ENCODE measurements at places on chromosomes 7 and 10.
A peak's percentile ranks its signal among the peaks of the same experiment; 100 is the strongest.

GRCh38 chr7:18469316-18469715, 26.2 kb upstream of the HDAC9 start:
- no peak for DNase-seq

DNA sequence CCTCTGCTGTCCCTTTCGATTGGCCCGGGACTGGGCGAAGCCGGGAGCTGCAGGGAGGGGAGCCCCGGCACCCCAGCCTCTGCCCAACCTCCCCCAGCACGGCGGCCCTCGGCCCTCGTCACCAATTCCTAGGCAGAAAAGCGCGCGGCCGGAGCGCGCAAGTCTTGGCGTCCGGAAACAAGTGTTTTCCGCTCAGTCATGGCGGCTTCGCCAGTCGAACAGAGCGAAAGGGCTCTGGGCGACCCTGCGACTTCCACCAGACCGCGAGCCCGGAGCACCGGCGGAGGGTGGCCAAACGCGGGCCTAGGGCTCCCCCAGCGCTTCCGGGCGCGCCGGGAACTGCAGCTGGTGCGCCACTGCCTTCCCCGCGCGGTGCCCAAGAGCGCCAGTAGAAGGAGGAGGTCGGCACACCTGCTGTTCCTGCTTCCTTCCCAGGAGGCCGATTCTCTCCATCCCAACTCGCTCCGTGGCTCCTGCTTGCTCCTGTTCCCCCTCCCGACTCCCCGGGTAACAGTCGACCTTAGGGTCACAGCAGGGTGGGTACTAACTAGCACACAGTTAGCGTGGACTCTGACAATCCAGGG, 729.9 kb downstream of the ZWINT start:
- DNase-seq = no peak

GRCh38 chr7:105098863-105099515, 85.0 kb downstream of the KMT2E start:
- DNase-seq = no peak

- DNase-seq = no peak
Measured at GRCh38 chr7:6612819-6613218, 2.6 kb upstream of the ZNF853 start.

- DNase-seq = no peak
Measured at GRCh38 chr10:110461530-110461929, 36.2 kb upstream of the DUSP5 start.

DNA sequence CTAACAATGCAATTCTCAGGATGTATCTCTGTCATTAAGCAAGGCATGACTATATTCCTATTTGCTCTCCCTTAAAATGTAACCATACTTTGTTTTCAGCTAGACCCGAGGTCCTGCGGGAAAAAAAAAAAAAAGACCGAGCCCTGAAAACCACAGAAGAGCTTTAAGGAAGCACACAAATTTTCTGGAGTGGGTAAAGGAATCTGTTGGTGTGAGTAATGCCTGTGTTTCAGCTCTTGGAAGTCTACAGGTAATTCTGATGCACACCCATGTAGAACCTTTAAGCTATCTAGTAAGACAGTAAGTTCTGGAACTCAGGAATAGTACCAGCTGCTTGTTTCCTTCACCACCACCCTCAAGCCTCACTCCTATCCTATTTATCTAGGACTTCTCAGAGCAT, 351.1 kb downstream of the PARD3 start:
- DNase-seq = no peak

- DNase-seq = no peak
Measured at GRCh38 chr10:89167915-89168314, 39.2 kb downstream of the CH25H start.

GRCh38 chr7:96612034-96612433, 97.6 kb downstream of the SEM1 start:
- DNase-seq = no peak

DNA sequence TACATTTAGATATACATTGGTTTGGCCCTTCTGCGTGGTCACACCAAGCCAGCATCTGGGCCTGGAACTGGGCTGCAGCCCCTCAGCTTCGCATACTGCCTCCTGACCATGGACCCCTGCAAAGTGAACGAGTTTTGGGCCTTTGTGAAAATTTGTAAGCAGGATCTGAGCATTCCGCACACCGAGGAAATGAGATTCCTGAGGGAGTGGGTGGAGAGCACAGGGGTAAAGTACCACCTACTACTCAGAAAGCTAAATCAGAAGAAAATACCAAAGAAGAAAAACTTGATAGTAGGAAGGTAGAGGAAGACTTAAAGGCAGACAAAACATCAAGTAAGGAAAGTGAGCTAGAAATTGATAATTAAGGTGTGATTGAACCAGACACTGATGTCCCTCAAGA, 22.5 kb upstream of the NT5C2 start:
- DNase-seq = no peak

GRCh38 chr10:101041252-101041761, 10.3 kb downstream of the SFXN3 start:
- peak; percentile 85 for DNase-seq

DNA sequence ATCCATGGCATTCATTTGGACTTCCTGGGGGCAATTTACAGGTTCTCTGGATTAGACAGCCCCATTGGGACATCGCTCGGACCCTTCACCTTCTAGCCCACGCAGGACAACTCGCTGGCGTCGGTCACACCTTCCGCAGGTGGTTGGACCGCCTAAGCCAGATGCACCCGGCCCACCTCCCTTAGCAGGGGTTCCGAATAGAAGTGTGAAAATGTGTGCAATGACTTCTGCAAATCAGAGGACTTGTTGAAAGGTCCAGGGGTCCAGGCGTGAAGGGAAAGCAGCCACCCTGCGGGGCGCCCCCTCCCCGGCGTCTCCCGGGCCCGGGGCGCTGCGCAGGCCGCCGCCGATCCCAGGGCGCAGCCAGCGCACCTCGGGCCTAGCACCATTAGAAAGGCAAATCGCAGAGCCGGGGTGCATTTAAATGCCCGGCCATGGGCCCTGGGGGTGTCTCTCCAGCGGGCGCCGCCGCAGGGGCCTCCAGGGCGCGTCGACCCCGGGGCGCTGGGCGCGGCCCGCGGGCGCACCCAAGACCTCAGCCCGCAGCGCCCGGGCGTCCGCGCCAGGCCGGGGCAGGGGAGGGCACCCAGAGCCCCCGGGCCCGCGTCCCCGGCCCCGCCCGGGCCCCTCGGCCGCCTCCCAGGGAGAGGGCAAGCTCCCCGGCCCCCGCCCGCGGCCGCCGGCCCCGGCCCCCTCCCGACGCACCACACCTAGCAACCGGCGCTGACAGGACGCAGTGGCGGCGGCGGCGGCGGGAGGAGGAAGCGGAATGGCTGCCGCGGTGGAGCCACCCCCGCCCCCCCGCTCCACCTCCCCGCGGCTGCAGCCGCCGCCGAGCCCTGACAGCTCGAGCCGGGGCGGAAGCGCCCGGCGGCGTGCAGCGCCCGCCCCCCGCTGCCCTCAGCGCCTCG, 1.2 kb downstream of the JAZF1 start:
- peak; percentile 80 for DNase-seq

GRCh38 chr10:624605-625332, 64.7 kb downstream of the DIP2C start:
- DNase-seq = no peak

DNA sequence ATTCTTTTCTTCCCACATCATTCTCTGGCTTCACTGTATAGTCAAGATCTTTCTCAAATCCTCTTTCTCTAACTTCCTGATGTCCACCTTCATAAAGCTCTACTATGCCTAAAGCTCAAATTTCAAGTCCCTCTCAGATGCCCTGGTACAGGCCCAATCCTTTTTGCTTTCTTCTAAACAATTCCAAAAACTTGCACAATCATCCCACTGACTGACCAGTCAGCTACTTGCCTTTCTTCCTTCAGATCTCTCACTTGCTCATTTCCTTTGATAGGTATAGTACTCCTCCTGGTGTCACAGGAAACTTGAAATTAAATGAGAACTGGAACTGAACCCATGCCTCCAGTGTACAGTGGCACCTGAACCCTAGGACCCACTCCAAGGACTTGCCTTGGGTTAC, 18.2 kb downstream of the SEC31B start:
- DNase-seq = no peak

DNA sequence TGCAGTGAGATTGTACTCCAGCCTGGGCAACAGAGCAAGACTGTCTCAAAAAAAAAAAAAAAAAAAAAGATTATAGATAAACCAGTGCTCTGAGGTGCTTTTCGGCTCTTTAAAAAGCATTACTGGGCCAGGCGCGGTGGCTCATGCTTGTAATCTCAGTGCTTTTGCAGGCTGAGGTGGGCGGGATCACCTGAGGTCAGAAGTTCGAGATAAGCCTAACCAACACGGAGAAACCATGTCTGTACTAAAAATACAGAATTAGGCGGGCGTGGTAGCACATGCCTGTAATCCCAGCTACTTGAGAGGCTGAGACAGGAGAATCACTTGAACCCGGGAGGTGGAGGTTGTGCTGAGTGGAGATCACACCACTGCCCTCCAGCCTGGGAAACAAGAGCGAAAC, 6.6 kb upstream of the HNRNPF start:
- no peak for DNase-seq

GRCh38 chr7:120554960-120555571, 282.1 kb downstream of the KCND2 start:
- peak; percentile 39 for DNase-seq

DNA sequence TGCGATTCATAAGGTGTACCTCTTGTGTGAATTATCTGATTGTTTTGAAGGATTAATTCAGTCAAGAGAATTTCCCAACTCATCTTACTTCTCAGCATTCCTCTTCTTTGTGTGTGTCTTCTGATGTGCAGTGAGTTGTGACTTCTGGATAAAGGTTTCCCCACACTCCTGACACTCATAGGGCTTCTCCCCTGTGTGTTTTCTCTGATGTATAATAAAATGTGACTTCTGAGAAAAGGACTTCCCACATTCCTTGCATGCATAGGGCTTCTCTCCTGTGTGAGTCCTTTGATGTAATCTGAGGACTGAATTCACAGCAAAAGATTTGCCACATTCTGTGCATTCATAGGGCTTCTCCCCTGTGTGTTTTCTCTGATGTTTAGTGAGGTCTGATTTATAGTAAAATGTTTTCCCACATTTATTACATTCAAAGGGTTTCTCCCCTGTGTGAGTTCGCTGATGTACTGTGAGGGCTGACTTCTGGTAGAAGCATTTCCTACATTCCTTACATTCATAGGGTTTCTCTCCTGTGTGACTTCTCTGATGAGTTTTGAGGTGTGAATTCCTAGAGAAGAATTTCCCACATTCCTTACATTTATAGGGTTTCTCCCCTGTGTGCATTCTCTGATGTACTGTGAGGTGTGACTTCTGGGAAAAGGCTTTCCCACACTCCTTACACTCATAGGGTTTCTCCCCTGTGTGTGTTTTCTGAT, 24.2 kb downstream of the ZNF25 start:
- no peak for DNase-seq

- peak; percentile 67 for DNase-seq
Measured at GRCh38 chr7:30938435-30939316, 25.1 kb upstream of the GHRHR start.

GRCh38 chr7:151110941-151111645, 24.8 kb downstream of the AGAP3 start:
- peak; percentile 74 for DNase-seq

- no peak for DNase-seq
Measured at GRCh38 chr7:5394264-5395105, 29.1 kb downstream of the TNRC18 start.

- no peak for DNase-seq
Measured at GRCh38 chr7:92432299-92432946, 14.9 kb upstream of the GATAD1 start.

- DNase-seq = no peak
Measured at GRCh38 chr10:75613685-75614504, 182.5 kb downstream of the LRMDA start.
